ENCODE measurements at places on chromosomes 6 and 20.
A peak's percentile ranks its signal among the peaks of the same experiment; 100 is the strongest.

- DNase-seq: no peak
Observed at GRCh38 chr20:22652681-22653588, 68.6 kb upstream of the FOXA2 start.

DNA sequence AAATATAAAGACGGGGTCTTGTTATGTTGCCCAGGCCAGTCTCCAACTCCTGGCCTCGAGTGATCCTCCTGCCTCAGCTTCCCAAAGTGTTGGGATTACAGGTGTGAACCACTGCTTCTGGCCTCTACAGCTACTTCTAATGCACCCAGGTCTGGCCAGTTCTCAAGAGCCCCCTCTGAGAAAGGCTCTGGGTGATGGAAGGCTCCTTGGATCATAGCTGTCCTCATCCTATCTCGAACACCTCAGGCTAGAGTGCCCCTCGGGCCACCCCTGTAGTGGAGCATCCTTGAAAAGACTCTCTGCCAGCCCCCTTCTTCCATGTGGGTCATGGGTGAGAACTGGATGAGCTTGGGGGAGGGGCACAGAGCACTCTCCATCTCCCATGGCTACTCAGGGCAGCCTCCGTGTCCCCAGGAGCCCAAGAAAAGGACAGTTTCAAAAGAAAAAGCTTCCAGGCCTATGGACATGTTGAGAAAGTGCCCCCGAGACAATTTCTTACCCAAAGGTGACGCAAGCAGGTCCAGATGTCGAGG, 714 bp upstream of the MYLK2 start:
- DNase-seq: no peak

DNA sequence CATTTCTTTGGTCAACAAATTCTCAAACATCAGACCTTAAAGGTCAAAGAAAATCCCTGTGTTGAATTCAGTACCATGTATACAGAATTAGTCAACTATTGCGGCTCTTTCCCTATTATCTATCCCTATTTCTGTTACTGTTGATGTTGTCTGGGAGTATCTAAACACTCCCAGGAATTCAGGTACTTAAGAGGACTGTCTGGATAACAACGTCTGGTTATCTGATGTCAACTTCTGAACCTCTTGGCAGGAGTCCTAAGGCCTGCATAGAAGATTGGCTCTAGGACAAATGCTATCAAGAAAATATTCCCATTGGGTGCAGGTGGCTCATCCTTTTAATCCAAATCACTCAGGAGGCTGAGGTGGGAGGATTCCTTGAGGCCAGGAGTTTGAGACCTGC, 255.6 kb downstream of the KHDC1L start:
- DNase-seq: no peak

DNA sequence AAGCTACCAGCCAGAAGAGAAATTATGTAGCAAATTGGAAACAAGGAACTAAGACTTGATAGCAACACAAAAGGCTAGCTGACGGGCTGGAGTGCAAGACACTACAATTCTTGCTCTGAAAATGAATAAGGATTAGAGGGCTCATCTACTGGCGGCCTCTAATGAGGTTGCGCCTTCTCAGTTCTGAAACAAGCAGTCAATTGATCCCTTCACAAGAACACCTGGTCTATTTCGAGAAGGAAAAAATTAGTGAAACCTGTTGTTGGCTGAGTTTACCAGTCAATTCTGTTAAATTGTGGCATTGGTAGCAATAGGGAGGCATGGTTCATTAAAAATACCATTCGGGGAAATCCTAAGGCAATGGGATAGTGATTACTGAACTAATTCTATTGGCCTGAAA, 74.8 kb upstream of the JARID2 start:
- DNase-seq: no peak

DNA sequence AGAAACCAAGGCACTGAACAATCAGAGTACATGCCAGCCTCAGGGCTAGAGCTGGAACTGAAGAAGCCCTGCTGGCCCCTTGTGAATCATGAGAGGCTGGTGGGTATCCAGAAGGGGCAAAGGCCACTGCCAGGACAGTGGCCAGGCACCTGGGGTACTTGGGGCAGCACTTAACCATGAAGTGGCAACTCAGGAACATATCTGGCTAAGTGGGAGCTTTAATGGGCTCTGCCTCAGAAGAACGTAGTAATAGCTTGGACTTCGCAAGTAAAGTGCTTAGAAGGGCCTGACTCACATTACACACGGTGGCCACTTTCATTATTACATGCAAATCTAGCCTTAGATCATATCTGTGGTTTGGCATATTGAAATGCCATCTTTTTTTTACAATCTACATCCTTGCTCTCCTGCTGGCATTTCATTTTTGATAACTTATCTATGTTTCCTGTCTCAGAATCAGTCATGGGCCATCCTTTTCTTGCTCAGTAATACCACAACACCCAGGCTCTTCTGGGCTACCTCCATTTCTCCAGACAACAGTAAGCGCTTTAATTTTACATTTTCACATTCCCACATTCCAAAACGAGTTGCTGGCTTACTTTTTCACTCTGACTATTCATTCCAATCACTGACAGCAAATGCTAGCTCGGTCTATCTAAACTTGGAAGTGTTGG, 21.6 kb downstream of the NAPB start:
- peak; percentile 71 for DNase-seq

Measured in hematopoietic multipotent progenitor cell treated with erythropoietin and hydrocortisone succinate and interleukin-3 and kit ligand, for 4 days (in vitro differentiated cells).